ENCODE measurements at places on chromosomes 1 and 21. TPM values are rescaled to one million over a fixed set of nuclear protein-coding genes. Genes with fewer than 3 reads are reported as not detected.

The TAF1A gene
- total RNA-seq = 3.6 TPM

DNA sequence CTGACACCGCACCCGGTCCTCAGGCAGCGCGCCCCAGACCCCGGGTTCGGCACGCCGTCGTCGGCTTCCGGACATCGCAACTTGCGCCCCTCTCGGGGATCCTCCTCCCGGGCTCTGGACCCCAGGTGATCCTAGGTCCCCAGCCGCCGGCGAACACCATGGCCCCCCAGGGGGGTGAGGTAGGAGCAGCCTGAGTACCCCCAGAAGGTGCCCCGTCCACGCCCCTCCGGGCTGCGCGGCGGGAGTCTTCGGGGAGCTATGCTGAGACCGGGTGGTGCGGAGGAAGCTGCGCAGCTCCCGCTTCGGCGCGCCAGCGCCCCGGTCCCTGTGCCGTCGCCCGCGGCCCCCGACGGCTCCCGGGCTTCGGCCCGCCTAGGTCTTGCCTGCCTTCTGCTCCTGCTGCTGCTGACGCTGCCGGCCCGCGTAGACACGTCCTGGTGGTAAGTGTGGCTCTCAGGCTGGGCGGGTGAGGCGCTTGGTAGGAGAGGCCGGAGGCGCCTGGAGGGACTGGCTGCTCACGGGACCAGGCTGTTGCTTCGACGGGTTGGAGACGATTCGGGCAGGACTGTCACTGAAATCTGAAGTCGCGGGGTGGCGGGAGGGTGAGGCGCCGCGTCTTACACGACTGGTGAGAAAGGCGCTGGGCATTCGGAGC is 367 bp downstream of the WNT2B start:
- DNase-seq = no peak

- DNase-seq = no peak
Measured at GRCh38 chr1:176837708-176838107, 326.8 kb downstream of the ASTN1 start.

GRCh38 chr1:177020851-177021589 is 143.5 kb downstream of the ASTN1 start:
- DNase-seq = no peak

DNA sequence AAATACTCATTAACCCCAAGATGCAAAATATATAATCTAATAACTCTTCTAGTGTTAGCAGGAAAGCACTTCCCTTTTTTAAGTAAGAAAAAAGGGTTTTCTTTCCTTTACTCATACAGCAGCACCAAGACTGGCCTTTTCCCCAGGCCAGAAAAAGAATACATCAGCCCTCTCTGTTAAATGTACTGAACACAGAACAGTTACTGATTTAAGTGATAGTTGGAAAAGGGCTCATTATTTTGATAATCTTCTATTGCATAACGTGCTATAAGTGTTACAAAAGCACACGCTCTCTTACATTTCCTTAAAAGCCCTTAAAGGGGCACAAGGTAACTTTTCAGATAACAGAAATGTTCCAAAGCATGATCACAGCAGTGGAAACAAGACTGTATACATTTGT is 142.9 kb downstream of the TIAM1 start:
- DNase-seq = no peak

DNA sequence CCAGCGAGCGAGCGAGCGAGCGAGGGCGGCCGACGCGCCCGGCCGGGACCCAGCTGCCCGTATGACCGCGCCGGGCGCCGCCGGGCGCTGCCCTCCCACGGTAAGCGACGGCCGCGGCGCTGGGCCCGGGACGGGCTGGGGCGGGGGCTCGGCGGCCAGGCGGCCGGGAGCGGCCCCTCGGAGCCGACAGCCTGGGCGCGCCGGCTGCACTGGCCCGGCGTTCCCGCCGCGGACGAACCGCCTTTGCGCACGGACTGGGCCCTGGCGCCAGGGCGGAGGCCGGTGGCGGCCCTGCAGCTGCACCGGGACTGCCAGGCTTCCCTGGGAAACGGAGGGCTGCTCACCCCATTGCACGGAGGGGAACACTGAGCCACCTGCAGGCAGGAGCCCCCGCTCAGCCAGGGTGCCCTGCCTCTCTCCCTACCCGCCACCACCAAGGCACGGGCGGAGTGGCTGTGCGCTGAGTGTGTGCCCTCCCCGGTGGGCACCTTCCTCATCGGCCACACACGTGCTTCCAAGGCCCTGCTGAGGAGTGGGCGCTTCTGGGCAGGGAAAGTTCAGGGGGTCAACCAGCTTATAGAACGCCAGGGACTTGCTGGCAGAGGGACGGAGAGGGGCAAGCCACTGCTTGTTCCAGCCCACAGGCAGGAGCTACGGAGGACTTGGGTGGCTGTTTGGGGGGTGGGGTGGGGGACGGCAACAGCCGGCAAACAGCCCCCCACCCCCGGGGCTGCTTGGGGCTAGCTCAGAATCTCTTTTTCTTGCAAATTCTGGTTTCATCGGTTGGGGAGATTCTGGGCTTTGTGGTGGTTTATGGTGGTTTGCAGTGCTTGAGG is 532 bp downstream of the CSF1 start:
- DNase-seq = no peak

GRCh38 chr1:157700732-157701131 is at the start of gene FCRL3:
Gene FCRL3 (minus strand): TSS chr1:157700769. CDS start chr1:157700489, 280 bp downstream.
- DNase-seq = no peak

DNA sequence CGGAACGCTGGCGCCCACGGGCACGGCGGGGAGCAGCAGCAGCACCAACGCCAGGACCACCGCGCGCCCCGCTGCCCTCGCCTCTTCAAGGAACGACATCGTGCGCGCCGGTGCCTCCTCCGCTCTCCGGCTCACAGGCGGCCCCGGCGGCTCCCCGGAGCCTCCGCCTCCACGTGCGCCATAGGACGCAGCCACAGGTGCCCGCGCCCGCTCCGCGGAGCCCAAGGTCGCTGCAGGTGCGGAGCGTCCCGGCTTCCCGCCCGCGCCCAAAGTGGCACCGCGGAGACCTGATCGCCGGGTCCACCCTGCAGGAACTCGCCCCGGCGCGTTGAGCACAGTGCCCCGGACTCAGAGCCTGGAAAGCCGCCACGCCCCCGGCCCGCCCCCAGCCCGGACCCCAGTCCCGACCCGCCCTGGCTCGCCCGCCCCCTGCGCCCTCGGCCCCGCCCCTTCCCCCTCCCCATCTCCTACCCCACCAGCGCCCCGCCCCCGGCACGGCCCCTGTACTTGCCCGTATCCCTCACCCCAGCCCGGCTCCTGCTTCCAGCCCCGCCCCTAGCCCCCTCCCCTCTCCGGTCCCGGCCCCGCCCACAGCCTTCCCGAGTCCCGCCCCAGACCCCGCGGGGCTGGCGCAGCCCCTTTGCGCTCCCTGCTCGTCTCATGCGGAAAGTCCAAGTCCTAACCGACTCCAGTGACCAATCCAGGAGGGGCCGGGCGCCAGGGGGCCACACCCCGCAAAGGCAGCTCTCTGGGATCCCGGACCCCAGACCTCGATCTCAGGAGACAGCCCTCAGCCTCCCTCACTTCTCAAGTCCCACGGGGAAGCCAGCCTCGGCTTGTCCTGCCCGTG is at the start of gene MEGF6:
MEGF6 (minus strand) TSS at position 339 of the 850 bp plus-strand sequence; CDS start at position 99, 240 bp downstream.
- no peak for DNase-seq

The RPF1 gene
- 34.6 TPM for total RNA-seq

DNA sequence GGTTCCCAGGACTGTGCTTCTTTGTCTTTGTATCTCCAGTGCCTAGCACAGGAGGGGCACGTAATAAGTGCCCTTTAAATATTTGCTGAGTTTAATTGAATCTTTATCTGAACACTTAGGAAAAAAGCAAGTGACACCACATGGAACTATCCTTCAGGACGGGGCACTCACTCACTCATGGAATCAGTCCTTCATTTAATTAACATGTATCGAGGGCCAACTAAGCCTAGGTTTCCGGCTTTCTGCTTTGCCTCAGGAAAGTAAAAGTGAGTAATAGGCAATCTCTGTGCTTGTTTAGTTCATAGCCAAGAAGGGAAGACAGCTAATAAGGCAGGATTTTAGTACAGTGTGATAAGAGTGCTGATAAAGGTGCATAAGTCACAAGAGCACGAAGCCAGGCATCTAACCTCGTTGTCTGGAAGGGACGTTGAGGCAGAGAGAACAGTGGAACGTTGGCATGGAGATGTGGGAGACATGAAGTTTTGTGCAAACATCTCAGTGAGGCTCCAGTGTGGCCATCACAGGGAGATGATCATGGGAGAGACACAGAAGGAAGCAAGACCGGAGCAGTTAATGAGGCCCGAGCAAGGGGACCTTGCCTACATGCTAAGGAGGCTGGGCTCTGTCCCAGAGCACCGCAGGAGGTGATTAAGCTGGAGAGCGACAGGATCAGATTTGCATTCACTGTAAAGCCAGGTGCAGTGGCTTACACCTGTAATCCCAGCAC is 54.1 kb upstream of the TRIM67 start:
- no peak for DNase-seq

DNA sequence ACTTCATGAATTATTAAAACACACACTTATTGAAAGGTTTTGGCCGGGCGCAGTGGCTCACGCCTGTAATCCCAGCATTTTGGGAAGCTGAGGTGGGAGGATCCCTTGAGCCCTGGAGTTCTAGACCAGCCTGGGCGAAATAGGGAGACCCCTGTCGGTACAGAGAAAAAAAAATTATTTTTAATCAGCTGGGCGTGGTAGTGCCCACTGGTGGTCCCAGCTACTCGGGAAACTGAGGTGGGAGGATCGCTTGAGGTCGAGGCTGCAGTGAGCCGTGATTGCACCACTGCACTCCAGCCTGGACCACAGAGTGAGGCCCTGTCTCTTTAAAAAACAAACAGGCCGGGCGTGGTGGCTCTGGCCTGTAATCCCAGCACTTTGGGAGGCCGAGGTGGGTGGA is 1.7 kb downstream of the GABPB2 start:
- DNase-seq = no peak

The F13B gene
- total RNA-seq = not detected

GRCh38 chr1:940107-941014 is 16.6 kb downstream of the SAMD11 start:
- no peak for DNase-seq

Measured in glomerular endothelial cell (primary cell).